ENCODE measurements at places on chromosomes 5 and 9.

DNA sequence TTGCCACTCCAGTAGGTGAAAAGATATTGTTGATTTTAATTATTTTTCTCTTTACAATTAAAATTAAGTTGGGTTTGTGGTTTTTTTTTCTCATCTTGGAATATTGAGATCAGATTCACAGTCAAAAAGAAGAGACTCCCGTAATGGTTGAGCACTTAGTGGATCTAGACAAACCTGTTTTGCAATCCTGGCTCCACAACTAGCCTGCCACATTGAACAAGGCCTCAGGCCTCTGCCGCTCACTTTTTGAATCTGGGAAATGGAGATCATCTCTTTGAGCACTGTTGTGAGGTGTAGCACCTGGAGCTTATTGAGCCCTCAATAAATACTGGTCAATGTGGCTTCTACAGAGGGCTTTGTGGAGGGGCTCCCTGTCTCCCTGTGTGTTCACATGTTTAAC is 37.1 kb upstream of the RARS1 start:
- DNase-seq, result no peak

DNA sequence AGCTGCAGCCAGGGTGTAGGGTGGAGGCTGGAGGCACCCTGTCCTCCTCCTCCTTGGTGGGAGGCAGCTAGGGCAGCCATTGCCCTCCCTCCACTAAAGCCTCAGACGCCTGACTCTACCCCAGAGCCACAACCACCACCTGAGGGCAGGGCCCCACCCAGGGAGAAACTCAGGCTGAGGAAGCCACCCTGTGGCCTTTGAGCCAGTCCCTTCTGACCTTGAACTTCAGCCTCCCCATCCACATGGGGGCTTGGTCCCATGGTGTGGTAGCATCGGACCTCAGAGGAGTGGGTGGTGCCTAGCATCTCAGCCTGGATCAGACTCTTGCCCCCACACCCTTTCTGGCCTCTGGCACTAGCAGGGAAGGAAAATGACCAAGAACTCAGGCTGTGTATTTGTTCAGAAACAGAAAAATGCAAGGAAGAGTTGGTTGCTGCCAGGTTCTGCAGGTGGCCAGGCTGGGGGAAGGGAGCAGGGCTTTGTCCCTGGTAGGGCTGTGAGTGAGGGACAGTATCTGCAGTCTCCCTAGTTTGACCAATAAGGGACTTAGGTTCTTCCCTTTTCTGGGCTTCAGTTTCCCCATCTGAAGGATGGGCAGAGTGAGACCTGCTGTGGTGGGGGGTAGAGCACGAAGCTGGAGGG is 3.2 kb downstream of the DAB2IP start:
- DNase-seq, result no peak

GRCh38 chr5:81819556-81820317 is 68.8 kb upstream of the SSBP2 start:
- DNase-seq, result no peak

GRCh38 chr5:150511578-150512367 is 3.8 kb downstream of the NDST1 start:
- DNase-seq, result no peak

- DNase-seq, result no peak
Measured at GRCh38 chr9:38309324-38310195, 82.9 kb upstream of the ALDH1B1 start.

- no peak for DNase-seq
Measured at GRCh38 chr9:125447202-125447802, 185.7 kb downstream of the GAPVD1 start.

GRCh38 chr9:92480986-92481633 is 1.2 kb downstream of the ASPN start:
- no peak for DNase-seq

DNA sequence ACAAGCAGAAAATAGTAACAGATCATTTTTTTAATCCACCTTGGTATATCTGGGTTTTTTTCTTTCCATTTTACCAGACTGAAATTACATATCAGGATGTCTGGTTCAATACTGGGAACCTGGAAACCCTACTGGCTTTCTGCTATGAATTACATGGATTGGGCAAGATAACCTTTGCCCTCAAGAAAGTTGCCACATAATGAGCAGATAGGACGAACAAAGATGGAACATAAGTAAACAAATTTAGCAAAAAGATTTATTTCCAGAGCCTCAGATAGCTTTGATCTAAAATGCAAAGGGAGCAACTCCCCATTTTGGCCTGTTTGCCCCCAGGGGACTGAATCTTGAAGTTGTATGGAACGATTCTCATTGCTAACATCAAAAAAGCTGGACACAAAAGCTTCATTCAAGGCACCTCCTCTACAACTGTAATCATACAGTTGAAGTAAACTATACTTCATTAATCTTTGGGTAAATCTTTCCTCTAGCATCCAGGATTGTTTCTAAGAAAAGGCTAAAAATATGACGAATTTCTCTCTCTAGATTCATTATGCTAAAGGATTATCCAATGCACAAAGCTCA is 131.6 kb upstream of the PTGER4 start:
- no peak for DNase-seq

DNA sequence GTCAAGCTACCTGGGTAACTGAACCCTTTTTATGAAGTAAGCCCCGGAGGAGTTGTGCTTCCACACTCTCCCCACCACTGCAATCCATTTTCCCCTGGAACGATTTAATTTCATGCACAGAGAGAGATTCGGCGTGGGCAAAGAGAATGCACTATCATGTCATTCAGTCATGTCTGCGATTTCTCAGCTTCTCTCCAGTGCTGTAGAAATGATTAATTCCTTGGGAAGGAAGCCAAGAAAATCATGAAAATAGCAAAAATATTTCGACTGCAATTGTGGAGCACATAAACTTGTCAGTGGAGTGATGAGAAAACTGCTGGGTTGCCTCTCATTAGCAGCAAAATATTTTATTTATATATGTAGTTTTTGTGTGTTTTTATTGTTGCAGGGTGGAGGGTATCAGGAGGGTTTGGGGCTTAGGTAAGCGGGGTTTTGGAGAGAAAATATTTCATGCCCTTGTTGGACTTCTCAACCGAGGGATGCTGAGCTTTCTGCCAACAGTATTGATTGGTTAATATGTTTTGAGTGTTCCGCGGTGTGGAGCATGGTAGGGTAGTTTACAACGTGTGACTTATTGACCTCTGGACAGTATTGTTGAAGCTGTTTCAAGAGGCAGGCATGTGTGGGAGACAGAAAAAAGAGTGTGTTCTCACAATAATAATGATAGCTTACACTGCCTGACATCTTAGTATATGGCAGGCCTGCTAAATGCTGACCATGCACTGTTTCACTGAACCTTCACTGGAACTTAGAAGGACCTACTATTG is 69.3 kb downstream of the SGCD start:
- no peak for DNase-seq

DNA sequence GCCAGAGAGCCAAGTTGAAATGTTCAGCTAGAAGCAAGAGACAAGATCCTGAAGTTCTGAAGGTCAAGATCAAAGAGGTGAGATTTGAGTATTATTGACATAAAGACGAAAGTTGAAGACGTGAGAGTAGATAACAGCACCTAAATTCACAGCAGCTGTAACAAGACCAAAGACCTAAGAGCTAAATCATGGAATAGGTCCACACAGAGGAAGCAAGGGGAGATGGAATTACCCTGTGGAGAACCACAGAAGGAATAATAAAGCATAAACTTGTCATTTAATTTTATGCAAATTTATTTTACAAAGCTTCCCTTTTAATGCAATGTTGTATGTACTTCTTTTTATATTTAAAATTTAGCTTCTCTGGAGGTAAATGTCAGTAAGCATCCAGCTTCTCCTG is 523.7 kb downstream of the NR2F1-AS1 start:
- DNase-seq, result no peak

DNA sequence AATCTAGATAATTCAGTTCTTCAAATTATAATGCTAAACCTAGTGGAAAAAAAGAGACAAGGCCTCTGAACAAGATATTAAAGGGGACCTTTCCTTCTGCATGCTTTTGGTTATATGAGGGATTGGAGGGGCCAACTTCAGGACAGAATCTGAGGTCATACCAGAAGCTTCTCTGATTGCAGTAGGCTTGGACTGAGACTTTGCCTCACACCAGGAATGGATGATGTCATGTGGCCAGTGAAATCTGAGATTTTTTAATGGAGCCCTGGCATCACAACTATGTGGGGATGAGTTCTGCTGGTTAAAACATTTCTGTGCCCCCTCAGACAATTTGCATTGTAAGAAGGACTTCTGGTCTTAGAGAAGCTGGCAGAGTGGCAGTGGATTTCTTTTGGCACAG is 88.6 kb downstream of the ANGPTL2 start:
- DNase-seq, result no peak

GRCh38 chr5:62314213-62314830 is 8.3 kb downstream of the KIF2A start:
- no peak for DNase-seq

- no peak for DNase-seq
Measured at GRCh38 chr5:31937226-31937625, 236.9 kb downstream of the GOLPH3 start.

DNA sequence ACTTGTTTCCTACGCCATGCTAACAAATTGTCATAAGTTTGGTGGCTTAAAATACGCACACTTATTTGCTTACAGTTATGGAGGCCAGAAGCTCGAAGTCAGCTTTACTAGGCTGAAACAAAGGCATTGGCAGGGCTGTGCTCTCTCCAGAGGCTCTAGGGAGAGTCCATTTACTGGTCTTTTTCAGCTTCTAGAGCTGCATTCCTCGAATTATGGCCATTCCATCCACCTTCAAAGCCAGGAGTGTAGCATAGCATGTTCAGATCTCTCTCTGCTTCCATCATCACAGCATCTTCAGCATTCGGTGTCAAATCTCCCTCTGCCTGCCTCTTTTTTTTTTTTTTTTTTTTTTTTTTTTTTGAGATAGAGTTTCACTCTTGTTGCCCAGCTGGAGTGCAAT is 670.2 kb downstream of the ACTL7B start:
- DNase-seq, result no peak

GRCh38 chr5:38756068-38756467 is 89.7 kb upstream of the OSMR start:
- DNase-seq, result no peak

GRCh38 chr5:147441191-147441695 is 68.6 kb downstream of the DPYSL3 start:
- DNase-seq, result no peak

- no peak for DNase-seq
Measured at GRCh38 chr5:172162987-172163343, 25.1 kb downstream of the STK10 start.

GRCh38 chr9:89880721-89881120 is 275.9 kb downstream of the GADD45G start:
- DNase-seq, result no peak

Data from T-helper 22 cell (primary cell).